ENCODE measurements at places on chromosomes 16 and 17.

GRCh38 chr17:82358465-82359350, at the start of gene TEX19:
Gene TEX19, plus strand, starts transcription at chr17:82359247. Its CDS starts 2,904 bp downstream, at chr17:82362151.
- no peak for DNase-seq

- DNase-seq, result peak; percentile 93
Measured at GRCh38 chr17:17684906-17685774, 3.9 kb downstream of the RAI1 start.

DNA sequence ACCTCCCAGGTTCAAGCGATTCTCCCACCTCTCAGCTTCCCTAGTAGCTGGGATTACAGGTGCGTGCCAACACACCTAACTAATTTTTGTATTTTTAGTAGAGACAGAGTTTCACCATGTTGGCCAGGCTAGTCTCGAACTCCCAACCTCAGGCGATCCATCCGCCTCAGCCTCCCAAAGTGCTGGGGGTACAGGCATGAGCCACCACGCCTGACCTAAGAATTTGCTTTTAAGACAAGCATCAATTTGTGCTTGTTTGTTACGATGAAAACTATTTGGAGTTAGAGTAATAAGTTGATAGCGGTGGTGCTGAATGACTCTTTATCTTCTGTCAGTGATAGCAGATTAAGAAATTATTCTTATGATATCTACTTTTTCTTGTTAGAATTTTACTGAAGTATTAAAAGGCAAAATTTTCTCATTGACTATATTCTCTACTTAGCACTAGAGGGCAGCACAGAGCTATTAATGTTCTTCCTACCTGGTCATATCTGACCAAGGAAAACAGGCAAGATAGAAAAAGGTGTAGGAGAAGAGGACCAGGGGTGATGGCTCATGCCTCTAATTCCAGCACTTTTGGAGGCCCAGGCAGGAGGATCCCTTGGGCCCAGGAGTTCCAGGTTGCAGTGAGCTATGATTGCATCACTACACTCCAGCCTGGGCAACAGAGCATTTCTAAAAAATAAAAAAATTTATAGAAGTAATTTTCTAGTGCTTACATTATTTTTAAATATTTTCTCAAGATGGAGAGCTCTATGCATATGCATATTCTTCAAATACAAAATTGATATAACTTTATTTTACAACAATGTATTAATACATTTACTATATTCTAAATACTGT, 24.5 kb downstream of the STXBP4 start:
- DNase-seq, result peak; percentile 60

GRCh38 chr16:3525951-3526350, 25.1 kb downstream of the CLUAP1 start:
- no peak for DNase-seq

GRCh38 chr17:66438101-66438500, 135.7 kb downstream of the PRKCA start:
- DNase-seq, result no peak

DNA sequence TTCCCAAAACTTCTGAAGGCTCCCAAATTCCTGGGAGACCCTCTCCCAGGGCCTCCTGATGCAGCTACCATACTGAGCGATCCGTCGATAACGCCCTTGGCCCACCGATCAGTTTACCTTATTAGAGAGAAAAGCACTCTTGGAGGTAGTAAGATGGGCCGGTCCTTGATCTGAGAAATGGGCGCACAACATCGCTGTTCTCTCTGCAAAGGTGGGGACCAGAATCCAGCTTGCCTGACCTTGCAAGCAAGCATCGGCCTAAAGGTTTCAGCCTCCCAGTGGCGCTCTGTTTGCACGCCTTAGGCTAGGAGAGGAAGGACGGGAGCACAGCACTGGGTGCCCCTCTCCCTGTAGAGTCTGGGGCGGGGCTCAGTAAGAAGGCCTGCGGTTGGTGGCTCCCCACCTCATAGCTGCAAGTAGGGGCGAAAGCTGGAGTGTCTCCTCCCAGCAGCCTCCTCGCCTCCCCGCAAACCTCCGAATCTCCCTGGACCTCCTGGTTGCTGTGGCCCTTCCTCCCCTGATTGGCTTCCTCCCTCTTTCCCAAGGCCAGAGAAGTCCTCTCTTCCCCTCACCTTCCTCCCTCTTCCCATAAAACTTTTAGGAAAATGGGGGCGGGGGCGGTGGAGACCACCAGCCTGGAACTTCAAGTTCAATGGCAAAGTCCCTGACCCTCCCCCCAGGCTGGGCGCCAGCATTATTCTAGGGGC, at the start of gene PRAC1:
PRAC1 (minus strand) TSS at position 318 of the 707 bp plus-strand sequence; CDS start at position 192, 126 bp downstream.
- DNase-seq, result no peak

DNA sequence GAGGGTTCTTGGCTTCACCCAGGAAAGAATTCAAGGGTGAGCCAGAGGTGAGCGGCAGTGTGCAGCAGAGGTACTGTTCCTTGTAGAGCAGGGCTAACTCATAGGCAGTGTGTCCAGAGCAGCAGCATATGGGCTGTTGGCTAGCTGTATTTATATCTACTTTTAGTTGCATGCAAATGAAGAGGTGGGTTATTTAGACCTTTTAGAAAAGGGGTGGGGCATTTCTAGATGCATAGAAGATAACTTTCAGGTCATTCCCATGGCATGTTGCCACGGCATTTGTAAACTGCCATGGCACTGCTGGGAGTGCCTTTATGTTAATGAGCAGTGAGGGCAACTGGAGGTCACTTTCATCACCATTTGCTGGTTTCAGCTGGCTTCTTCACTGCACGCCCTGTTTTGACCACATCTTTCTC, 141.0 kb downstream of the STX8 start:
- peak; percentile 46 for DNase-seq

DNA sequence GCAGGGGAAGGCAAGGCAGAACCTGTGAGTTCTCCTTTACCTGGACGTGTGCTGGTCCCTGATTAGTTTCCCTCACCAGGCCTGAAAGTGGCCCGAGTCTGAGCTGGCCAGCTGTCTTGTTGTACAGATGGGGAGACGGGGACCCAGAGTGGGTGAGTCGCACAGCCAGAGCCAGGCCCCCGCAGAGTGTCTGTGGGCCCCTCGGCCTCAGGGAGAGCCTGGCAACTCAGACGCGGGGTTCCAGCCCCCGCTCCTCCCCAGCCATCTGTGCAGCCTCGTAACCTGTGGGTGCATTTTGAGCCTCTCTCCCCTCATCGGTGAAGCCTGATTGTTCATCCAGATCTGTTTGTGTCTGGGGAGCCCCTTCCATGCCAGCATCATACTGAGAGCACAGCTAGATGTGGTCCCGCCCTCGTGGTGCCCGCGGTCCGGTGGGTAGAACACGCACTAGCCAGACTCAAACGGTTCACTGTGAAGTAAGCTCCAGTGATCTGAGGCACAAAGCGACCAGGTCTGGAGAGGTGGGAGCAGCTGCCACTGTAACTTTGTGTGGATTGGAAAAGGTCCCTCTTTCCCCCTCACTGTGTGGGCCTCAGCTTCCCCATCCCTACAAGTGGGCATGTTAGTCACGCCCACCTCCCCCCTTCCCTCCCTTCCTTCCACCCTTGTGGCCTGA, 6.0 kb upstream of the NDRG4 start:
- no peak for DNase-seq

GRCh38 chr17:16483021-16483645, 8.9 kb downstream of the LRRC75A start:
- DNase-seq, result no peak

- DNase-seq, result no peak
Measured at GRCh38 chr16:200388-200787, 20.1 kb downstream of the HBQ1 start.

- peak; percentile 71 for DNase-seq
Measured at GRCh38 chr17:7475764-7476422, 3.5 kb downstream of the ZBTB4 start.

DNA sequence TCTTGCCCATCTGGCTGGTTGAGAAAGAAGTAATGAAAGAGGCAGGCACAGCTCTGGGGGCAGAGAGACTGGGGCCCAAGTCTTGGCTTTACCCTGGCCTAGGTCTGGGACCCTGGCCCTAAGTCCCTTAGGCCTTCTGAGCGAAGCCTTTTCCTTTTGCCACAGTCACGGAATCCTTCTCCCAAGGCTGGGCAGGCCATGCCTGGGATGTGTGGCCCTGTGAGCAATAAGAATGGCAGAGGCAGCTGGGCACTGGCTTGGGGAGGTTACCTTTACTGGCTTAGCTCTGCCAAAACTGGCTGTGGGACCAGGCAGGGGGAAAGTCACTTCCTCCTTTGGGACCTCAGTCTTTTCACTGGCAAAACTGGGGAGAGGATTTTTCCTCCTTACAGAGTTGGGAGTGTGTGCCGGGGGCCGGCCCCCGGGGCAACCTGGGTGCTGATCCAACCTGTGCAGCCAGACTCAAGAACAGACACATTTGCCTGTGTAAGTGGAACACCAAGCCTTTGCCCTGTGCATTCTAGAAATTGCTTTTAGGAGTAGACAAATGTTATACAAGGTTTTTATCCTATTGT, 12.9 kb downstream of the FOXF1 start:
- no peak for DNase-seq

- DNase-seq, result no peak
Measured at GRCh38 chr16:10946308-10946707, 1.9 kb downstream of the CLEC16A start.

DNA sequence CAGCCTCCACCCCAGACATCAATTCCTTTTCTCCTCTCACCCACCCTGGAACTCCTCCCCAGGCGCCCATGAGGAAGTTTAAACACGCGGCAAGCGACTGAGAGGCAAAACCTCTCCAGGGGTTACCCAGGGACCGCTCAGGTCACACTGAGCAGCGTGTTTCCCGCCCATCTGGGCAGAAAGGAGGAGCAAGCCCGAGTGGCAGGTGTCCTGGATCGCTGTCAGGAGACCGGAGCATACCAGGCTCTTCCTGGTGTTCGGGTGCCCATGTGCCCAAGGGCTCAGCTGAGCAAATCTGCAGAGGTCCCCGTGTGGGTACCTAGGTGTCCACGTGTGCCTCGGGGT, 491 bp downstream of the SLC25A19 start:
- DNase-seq, result no peak

DNA sequence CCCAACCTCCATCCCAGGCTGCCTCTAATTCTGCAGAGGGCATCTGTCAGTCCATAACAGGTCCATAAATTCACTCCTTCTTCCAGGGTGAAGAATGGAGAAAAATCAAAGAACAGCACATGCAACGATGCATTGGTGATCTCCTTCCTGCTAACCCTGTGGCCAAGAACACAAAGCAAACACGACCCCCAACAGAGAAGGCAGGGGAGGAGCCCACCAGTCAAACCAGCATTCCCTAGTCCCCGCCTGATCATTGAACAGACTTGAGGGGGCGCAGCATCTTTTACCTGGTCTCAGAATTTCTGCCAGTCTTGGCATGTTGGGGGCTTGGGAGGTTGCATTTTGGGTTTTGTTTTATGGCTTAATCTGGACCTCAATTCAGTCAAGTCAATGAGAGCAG, 476.0 kb downstream of the SLC39A11 start:
- DNase-seq, result no peak

GRCh38 chr16:25340973-25341372, 83.3 kb upstream of the ZKSCAN2 start:
- no peak for DNase-seq

GRCh38 chr17:49815761-49816281, 27.3 kb downstream of the KAT7 start:
- DNase-seq, result peak; percentile 37

- no peak for DNase-seq
Measured at GRCh38 chr16:19329932-19330331, 44.4 kb downstream of the CLEC19A start.

DNA sequence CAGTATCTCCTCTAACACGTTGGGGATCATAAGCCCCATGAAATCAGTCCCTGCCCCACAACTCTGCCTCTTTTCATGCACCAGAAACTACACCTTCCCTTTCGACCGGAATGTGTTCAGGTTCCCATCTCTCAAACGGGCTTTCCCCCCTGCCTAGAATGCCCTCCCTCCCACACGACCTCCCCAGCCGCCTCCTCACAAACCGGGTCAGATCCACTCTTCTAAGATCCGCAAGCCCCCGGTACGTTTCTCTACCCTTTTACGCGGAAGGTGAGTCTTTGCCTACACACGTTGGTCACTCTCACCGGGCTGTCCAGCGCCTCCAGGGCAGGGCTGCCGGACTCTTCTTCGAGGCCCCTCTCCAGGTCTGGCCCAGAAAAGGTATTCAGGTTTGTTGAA, 708 bp downstream of the DHX33 start:
- no peak for DNase-seq

DNA sequence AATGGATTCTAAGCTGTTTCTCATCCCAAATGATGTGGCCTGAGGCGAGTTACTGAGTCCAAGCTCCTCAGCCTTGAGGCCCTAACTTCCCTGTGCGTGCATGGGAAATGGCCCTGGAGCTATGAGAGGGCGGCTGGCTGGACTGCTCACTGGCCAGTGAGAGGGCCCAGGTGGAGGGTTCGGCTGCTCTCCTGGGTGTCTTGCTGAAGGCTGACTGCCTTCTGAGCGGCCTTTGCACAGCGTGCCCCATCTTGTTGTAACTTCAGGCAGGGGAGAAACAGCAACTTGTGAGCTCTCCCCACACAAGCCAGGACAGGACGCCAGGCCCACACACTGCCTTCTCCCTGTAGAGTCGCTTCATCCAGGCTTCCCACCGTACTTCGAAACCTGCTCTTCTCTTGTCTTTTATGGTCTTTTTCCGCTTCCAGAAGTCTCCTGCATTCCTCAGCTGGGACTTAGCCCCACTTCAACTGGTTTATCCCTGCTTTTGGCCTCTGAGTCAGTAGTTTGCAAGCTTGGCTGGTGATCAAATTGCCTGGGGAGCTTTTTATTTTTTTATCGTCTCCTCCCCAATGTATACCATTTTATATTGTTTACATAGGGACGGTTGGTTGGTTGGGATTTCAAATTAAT, 13.3 kb downstream of the CDH3 start:
- peak; percentile 59 for DNase-seq

DNA sequence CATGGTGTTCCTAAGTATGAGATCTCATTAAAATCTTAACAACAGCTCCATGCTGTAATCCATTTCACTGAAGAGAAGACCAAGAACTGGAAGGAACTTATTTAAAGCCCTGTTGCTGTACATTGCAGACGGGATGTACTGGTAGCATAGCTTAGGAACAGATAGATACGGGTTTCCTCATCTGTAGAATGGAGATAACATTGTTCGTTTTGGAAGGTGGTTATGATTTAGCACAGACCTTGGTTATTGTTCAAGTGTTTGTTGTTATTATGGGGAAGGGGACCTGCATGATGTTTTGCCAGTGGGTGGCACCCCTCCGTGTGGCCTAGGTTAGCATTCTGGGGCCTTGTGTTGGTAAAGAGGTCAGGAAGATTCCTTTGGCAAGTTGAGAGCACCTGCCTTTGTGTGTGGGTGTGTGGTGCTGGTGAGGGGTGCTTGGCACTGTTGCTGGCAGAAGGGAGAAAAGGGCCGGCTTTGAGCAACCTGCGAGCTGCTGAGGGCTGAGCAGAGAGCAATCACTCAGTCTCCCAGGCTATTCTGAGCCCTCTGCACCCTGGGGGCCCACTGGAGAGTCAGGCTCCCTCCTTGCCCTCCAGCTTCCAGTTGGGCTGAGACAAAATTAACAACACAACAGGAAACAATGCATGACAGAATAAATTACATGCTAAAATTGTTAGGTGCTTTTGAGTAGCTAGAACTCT, 2.3 kb downstream of the TAOK2 start:
- no peak for DNase-seq

- no peak for DNase-seq
Measured at GRCh38 chr17:64196601-64197000, 66.5 kb downstream of the TEX2 start.

GRCh38 chr16:54688339-54688738, 242.3 kb upstream of the IRX5 start:
- no peak for DNase-seq
